ENCODE measurements at places on chromosomes 16 and 17.

DNA sequence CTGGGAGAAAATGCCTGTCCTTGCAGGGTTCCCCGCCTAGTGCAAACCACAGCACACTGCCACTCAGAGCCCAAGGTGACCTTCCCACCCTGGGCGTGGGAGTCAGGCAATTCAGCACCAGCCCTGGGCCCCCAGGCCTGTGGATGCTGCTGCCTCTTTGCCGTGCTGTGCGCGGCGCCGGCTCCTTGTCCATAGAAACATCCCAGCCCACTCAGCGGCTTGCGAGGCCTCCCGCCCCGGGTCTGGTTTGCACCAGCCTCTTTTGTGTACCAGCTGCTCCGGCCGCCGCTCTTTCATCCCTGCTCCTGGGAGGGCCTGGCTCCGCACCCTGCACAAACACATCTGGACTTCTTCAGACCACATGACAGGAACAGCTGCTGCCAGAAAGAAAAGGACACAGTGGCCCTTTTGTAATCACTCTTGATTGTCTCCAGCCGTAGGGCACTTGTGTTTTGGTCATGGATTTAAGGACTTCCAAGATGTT, 75.4 kb upstream of the SDK2 start:
- no peak for DNase-seq

DNA sequence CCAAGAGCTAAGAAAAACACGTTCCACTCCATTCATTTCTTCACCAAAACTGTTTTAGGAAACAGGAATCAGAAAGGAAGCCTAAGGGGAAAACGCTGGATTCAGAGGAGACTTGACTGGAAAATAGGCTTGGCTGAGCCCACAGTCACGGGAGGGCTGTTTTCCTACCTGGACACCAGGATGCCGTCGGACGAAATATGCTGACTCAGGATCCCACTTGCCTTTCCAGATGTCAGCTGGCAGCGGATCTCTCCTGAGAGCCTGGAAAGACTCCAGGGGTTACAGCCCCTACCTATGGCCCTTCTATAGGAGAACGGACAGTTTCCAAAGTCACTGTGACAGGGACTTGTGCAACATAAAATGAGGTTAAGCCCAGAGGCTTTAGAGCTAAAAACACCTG, 245.1 kb downstream of the C16orf95 start:
- DNase-seq: no peak

GRCh38 chr17:3660311-3660891, 8.0 kb downstream of the TAX1BP3 start:
- no peak for DNase-seq

DNA sequence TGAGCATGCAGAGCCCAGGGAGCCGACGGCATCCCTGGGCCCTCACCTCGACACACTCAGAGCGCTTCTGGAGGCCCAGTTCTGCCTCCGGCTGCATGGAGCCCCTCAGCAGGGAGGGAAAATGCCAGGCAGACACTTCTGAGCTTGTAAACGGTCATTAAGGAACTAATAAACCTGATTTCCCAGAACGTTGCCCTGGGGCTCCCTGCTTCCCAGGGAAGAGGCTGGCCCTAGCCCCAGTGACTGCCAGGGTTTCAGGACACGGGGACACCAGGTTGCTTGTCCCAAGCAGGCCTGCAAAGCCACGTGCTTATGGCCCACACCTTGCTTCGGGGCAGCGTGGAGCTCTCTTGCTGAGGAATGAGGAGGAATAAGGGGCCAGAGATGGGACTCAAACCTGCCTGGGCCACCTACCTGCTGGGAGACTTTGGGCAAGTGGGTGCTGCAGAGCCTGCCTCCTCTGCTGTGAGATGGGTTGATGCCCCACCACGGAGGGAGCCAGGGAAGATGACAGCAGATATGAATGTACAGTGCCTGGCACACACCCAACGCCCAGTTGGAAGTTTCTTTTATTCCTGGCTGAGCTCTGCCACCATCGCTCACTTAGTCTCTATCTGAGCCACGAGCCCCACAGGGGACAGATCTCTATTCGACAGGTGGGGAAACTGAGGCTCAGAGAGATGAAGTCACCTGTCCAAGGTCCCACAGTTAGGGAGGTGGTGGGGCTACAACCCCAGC, 5.4 kb downstream of the RHBDF2 start:
- no peak for DNase-seq

DNA sequence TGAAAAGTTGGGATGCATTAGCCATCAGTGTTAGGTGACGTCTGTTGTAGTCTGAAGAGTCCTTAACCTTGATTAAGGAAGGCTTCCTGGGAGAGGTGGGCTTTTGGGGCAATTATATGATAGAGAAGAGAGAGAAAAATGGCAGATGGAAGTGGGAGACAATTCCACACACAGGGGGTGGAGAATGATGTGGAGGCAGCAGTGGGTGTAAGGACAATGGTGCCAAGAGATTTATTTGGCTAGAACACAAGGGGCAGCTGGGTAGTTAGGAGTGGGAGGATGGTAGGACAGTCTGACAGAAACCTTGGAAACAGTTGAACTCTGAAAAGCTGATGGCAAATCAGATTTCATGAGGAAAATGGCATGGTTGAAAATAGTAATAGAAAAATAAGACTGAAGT, 10.7 kb upstream of the DUSP14 start:
- no peak for DNase-seq

- no peak for DNase-seq
These were observed 24.0 kb downstream of the CDH5 start for GRCh38 chr16:66390346-66391108.

Measured in CD4-positive, alpha-beta T cell treated with Interferon gamma for 1 hour (primary cell).